NCI-H524 (cell line): ENCODE measurements at places on chromosomes 2 and 18.
A peak's percentile ranks its signal among the peaks of the same experiment; 100 is the strongest.

DNA sequence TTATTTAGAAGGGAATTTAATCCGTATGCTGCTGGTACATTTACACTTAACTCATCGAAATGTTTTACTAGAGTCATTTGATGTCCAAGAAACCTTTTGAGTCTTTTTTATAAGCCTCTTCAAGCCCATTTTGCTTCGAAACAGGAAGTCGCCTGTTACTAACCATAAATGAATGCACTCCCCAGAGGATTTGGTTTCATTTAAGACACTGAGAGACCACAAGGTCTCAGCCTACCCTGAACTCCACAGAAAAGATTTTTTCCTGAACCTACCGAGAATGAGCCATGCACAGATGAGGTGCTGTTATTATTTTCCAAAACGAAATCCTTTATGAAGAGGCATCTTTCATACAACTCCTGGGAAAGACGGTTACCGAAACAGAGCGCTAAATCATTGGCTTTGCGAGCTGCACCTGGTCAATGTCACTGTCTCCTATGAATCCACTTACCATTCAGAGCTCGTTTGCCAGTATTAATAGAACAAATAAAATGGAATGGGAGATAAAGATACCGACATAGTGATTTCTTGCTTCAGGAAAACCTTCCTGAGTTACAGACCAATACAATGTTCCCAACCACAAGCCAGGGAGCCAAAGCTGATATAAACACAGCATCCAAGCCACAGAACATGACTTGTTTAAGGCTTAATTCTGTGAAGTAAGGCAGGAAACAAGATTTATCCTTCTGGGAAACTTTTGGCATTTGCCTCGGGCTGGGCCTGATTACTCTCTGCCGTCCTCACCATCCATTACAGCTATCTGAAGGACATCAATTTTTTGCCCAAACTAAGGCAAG is 382.1 kb downstream of the OSR1 start:
- DNase-seq: no peak

DNA sequence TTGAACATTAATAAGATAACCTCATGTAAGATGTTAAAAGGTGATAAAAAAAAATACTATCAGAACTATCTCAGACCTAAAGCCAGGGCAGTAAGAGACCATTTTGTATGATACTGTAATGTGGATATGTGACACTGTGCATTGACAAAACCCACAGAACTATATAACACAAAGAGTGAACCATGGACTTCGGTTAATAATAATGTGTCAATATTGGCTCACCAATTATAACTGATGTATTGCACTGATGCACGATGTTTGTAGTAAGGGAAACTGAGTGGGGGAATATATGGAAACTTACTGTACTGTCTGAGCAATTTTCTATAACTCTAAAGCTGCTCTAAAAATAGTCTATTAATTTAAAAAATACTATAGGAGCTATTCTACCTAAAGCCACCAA is 40.7 kb upstream of the PARD3B start:
- no peak for DNase-seq

- DNase-seq: no peak
These were observed 67.5 kb downstream of the GALNT13 start for GRCh38 chr2:153939124-153939796.

- no peak for DNase-seq
These were observed 131.3 kb downstream of the ZNF804A start for GRCh38 chr2:184729581-184729980.

GRCh38 chr2:108169982-108170625 is 69.7 kb upstream of the SULT1C3 start:
- DNase-seq: peak; percentile 13

DNA sequence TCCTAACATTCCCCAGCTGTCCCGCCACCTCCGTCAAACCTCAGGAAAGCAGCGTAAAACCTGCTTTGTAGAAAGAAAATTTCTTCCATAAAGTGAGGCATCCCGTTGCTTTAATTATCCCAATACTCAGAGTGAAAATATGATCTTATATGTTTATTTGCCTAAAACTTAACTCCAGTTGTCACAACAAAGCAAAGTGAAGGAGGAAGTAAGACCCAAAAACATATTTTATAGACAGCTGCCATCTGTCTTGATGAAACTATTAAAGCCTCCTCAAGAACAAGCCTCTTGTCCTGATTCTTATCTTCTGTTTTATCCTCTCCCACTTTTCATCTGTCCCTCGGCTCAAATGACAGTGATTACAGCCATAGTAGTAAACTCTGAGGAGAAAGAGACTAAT is 28.9 kb upstream of the LPIN2 start:
- DNase-seq: peak; percentile 53

GRCh38 chr2:88561646-88562388 is 65.4 kb downstream of the EIF2AK3 start:
- no peak for DNase-seq

- peak; percentile 77 for DNase-seq
These were observed 4.3 kb downstream of the IGFBP5 start for GRCh38 chr2:216690853-216691741.

GRCh38 chr2:28620801-28621171 is 124.9 kb downstream of the PLB1 start:
- DNase-seq: no peak

DNA sequence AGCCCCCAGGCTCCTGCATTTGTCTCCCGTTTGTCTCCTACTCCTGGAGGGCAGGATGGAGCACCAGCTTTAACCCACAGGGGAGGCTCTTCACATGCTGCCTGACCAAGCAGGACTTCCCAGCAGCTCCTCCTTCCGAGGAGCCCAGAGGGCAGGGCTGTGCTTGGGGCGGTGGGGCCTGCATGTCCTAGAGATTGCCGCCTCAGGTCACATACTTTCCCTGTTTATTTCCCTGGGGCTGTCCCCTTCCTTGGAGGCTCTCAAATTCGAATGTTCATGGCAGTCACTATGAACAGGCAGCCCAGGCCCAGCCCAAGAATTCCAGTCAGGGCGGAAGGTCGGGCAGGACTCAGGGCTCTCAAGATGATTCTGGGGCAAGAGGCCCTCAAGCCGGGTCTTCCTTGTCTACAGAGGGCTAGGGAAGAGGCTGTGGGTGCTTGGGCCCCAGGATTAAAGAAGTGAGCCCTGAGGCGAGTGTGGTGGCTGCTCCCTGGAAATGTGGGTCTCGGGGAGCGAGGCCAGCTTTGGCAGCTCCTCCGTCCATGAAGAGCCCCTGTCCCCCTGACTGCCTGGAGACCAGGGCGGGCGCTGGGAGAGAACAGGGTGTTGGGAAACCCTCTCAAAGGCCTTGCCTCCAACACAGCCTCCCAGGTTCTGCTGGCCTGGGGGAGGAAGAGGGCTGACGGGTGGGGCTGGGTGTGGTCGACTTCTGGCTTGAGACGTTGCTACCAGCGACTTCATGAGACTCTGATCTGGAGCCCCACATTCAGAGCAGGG is 48.9 kb upstream of the HPCAL1 start:
- DNase-seq: no peak

GRCh38 chr18:55494899-55495298 is 93.1 kb downstream of the TCF4 start:
- no peak for DNase-seq
